ENCODE measurements at places on chromosomes 3 and 15. TPM values are rescaled to one million over a fixed set of nuclear protein-coding genes. Genes with fewer than 3 reads are reported as not detected.

The FOXB1 gene
- total RNA-seq, result not detected

The SAMMSON gene
- not detected for total RNA-seq

The GLT8D1 gene
- total RNA-seq, result 65.3 TPM

The SELENOT gene
- 415 TPM for total RNA-seq

The KBTBD12 gene
- not detected for total RNA-seq

The CPNE9 gene
- not detected for total RNA-seq

The ATP13A5 gene
- not detected for total RNA-seq

The DGKG gene
- total RNA-seq, result 2.5 TPM

DNA sequence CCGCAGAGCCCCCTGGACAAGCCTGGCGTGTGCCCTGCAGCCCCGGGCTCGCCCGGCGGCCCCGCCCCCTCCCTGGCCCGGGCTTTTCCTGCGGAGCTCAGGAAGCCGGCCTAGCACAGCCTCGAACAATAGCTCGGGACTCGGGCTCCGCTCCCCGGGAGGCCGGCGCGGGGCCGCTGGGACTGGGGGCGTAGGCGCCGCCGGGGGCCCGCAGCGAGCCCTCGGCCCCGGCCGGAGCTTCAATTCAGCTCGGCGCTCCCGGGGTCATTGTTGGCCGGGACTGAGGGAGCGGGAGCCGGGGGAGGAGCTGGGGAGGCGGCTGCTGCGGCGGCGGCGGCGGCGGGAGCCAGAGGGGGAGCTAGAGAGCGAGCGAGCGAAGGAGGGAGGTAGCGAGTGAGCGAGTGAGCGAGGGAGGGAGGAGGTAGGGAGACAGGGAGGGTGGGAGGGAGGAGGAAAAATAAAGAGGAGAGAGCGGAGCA, 41.0 kb upstream of the ROPN1 start:
- DNase-seq, result peak; percentile 71

DNA sequence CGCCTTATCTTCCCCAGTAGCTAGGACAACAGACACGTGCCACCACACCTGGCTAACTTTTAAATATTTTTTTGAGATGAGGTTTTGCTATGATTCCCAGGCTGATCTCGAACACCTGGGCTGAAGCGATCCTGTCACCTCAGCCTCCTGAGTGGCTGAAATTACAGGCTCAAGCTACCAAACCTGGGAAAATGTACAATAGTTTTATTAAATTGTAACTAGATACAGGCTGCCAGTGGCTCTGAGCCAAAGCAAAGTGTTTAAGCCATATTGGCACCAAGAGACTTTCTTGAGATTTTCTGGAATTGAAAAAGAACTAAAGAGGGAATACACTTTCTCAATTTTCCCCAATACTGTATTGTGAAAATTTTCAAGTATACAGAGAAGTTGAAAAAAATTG, 204.3 kb downstream of the SUCLG2 start:
- no peak for DNase-seq

DNA sequence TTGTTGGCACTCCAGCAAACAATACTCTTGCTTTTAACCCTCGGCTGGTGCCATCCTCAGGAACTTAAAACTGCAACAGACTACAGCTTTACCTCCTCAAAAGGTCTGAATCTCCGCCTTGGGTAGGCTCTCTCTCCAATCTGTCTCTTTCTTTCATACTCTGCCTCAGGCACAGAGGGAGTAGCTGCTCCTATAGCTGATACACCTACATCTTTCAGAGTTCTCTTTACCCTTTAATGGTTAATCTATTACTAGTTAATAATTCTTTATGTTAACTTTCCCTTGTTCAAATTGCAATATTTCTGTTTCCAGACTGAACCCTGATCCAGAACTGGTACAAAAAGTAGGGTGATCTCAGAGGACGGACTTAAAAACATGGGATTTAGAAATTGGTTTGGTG, 66.2 kb downstream of the MAP4 start:
- DNase-seq, result no peak

DNA sequence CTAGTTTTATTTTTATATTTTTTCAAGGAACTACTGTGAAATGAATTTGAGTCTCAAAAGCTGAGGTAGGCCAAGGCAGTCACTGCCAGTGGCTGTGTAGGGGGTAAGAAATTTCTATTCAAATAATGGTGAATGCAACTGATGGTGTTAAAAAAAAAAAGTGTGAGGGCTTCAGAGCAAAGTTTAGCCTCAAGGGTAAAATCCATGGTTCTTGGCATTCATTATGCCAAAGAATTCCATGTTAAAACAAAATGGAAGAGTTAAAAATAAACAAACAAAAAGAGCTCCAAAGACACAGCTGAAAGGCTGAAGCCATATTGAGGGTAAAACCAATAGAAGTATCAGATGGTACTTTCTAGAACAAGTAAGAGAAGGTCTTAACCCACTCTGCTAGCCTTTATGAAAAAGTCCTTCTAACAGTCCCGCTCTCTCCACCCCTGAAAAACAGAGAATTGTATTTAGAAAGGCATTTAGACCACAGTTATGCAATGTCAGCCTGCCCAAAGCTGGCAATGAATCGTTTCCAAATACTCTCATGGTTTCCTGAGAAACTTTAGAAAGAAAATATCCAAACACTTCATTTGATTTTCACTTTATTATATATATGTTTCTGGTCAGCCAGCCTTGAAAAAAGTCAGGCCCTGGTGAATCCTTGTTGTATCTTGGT, 158.4 kb upstream of the GMNC start:
- DNase-seq, result peak; percentile 2

DNA sequence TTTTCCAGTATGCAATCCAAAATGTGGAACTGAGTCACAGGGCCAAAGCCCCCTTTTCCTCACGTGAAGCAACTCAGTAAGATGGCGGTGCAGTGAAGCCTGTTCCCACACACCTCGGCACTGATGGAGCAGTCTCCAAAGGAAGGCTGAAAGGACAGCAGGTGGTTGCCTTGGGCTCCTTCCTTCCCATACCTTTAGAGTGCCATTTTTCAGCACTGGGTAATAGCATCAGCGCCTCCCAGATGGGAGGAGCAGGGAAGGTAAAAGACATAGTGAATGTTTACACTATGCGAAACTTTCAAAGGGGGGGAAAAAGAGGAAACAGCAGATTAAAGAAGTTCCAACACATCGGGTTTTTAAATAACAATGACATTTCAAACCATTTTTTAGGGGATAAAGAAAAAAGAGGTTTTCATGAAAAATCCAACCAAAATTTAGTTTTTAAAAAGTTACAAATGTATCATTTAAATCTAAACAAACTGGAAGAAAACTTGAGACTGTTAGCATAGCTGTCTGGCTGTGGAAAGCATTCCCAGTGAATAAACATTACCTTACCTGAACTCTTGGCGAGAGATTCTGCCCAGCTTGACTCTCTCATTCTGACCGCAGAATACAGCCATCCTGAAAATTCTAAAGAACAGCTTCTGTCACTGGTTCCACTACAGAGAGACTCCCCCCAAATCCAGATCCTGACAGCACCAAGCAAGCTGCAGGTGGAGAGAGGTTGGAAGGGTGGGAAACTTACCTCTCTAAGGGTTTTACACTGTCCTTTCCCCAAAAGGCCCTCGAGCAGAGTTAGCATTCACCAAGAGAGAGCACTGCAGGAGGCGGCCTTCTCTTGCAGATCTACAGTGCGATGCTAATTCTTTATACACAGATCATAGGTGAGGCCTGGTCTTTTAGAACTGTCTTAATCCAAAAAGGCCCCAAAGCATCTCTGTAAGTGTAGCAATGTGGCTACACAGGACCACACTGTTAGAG, 32.6 kb downstream of the ABCC5 start:
- DNase-seq, result no peak

- DNase-seq, result no peak
These were observed at the start of gene ZIC1 for GRCh38 chr3:147409143-147410115. ZIC1 (plus strand) TSS chr3:147409365; CDS start chr3:147410113, 748 bp downstream.

DNA sequence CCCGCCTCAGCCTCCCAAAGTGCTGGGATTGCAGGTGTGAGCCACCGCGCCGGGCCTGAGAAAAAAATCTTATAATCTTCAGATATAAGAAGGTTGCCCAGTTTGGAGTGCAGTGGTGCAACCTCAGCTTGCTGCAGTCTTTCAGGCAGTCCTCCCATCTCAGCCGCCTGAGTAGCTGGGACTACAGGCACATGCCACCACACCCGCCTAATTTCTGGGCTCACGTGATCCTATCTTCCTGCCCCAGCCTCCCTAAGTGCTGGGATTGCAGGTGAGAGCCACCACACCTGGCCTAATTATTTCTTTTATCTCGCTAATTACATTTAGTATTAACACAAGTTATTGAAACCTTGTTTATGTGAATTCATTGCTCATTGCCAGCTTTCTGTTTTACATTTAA, 13.5 kb downstream of the PAK2 start:
- no peak for DNase-seq

DNA sequence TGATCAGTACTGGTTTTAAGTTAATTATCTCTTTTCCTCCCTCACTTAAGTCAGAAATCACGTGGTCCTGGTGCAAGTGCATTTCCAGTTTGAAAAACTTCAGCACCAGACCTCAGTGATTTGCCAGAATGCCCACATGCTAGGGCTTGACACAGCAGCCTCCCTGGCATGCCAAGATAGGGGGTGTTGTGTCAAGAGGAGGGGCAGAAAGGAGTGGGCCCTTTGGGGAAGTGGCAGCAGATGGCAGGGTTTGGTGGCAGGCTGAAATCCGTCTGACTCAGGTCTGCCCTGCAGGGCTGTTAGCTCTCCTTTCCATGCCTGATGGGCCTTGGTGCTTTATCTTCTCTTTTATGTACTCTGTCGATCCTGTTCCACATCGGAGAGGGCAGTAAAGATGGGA, 23.4 kb downstream of the PXK start:
- no peak for DNase-seq

DNA sequence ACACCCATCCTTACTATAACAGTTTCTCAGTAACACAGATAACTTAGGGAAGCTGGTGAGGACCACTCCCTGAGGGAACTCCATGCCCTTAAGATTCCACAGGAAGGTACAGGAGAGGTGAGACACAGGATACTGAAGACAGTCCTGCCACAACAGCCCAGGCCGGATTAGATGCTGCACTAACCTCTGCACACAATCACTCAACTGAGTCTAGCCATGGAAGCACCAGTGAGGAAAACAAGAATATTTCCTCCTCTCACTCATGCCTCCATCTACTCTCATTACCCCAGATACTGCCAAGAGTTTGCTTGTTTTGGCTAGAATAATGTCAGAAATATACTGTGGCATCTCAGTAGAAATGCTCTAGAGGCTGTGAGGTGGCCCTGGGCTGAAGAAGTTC, 3.7 kb downstream of the ANO10 start:
- DNase-seq, result no peak

DNA sequence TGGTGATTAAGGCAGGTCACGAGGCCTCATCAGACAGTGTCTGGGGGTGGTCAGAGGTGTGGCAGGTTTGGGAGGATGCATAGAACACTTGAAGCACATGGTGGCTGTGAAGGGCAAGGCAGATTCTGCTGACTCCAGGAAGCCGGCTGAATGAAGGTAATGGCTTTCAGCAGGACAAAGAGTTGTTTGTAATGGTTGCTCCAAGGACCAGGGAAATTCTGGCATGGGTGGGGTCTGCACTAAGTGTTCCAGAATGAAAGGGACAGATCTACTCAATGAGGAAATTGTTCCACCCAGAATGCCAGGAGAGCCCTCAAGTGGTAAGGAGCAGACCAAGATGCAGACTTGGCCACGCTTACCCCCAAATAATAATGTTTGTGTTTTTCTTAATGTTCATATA, 70.7 kb upstream of the ACAD9 start:
- DNase-seq, result no peak

DNA sequence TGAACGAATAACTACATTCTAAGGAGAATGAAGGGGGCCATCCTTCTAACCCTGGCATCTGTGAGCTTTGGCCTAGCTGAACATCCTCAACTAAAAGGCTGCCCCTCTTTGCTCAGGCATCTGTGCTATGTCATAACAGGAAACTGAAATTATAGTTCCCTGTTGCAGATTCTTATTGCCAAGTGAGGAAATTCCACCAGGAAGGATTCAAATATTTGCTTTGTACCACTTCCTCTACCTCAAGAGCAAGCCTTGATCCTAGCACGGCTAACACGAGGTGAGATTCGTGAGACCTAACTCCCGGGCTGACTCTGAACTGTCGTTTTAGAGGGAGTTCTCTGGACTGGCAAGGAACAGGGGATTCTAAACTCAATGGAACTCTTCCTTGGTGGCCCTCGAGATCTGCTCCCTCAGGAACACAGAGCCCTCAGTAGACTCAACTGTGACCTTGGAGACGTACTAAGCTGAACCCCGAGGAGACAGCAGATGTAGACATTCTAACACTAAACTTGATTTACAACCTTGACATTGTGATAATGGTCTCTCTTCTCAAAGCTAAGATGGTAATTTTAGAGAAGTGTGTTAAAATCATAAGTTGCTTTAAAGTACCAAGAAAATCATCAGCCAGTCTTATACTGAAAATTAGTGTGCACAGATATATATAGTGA, 4.2 kb downstream of the SPG21 start:
- DNase-seq, result peak; percentile 17

DNA sequence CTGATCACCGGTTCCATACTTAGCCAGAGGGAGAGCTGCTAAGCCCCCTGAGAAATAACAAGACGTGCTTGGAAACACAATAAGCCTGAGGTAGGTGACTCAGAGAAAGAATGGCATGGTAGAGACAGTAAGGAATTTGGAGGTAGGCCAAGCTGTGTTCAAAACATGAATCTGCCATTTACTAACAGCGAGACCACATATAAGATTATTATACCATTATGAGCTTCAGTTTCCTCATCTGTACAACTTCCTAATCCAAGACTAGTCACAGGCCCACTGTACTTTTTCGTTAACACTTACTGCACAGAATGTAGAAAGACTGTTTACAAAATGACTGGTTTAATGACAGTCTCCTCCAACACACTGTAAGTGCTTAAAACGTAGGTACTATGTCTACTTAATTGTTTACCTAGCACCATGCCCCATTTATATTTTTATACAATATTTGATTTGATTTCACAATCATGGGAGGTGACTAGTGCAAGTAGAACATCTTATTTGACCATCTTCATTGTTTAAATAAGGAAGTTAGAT, 25.7 kb downstream of the ATOSA start:
- peak; percentile 85 for DNase-seq

DNA sequence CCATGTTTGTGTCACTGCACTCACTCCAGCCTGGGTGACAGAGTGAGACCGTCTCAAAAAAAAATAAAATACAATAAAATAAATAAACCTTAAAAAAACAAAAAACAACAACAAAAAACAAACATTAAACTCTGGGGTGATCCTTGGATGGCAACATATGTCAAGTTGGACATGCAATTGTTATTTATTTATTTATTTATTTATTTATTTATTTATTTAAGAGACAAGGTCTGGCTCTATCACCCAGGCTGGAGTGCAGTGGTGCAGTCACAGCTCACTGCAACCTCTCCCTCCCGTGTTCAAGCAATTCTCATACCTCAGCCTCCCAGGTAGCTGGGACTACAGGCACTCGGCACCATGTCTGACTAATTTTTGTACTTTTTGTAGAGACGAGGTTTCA, 275.5 kb downstream of the VPS13C start:
- DNase-seq, result no peak

- DNase-seq, result no peak
These were observed 97.4 kb upstream of the HACD2 start for GRCh38 chr3:123682302-123682701.
